HAP-1 (cell line): ENCODE measurements at places on chromosomes 1 and 21.

DNA sequence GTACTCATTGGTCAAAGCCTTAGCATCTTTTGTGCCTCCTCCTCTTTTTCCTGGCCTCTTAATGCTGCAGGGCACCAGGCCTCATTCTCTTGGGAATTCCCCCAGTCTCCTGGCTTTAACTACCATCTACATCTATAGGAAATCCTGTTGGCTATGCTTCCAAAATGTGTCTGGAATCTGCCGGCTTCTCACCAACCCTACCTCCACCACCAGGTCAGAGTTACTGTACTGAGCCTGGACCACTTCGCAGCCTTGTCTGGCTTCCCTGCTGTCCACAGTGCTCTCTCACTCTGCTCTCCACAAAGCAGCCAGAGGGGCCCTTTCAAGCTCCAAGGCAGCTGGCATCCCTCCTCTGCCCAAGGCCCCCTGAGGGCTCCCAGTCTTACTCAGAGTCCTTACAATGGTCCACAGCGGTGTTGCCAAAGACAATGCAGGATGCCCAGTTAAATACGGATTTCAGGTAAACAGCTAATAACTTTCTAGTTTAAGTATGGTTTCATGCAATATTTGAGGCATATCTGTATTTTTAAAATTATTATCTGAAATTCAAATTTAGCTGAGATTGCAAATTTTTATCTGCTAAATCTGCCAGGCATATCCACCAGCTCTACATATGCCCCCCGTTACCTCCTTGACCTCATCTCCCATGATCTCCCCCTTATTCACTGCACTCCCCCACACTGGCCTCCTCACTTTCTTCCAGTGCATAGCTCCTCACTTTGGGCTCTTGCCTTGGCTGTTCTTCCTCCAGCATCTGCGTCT lies 34.5 kb upstream of the FAM163A start:
- no peak for DNase-seq

DNA sequence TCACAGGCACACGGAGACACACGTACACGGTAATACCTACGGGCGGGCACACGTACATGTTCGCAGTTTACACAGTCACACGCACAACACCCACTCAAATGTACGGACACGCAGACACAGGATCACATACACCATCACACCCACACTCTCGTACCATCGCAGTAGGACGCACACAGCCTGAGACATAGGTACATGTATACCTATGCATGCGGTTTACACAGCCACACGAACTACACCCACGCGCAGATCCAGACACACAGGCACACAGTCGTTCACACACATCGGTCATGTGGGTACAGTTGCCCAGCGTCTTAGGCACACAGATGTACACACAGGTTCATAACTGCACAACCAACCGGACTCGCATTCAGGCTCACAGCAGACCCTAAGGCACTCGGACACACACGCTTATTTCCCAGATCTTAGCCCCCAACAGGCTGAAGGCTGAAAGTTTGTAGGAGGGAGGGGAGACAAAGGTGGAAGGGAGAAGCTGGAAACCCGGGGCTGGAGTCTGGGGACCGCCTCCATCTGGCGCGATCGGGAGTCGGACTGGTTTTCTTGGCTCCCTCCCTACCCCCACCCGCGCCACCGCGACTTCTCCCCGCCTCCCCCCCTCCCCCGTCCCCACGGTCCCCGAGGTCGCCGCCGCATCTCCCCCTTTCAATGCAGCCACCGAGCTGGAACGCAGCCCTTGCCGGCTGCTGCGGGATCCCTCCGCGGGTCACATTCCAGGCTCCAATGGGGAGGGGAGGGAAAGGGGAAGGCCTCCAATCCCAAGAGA lies 51.9 kb upstream of the SYNC start:
- no peak for DNase-seq

GRCh38 chr1:113207019-113207418 lies 134.0 kb downstream of the LRIG2 start:
- DNase-seq = no peak

GRCh38 chr21:26281506-26281905 lies 110.9 kb upstream of the APP start:
- DNase-seq = no peak

DNA sequence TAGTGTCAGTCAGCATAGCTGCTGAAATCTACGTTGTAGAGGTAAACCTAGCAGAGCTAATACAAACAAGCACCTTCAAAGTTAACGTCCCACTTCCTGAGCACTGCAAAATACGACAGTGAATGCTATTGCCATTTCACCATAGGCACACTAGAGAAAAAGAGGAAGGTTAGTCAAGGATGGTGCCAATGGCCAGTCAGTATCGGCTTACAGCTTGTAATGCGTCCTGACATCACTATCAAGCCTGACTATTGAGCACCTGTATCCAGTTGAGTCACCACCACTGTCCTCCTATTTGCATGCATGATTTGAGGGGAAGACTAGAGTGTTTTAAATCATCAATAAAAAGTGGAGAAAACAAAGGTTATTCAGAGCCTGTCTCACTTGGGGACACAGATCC lies 34.4 kb downstream of the NUCKS1 start:
- no peak for DNase-seq

GRCh38 chr21:38228115-38228514 lies 28.7 kb upstream of the KCNJ15 start:
- DNase-seq = no peak

- DNase-seq = no peak
These were observed 30.1 kb downstream of the NCAM2 start for GRCh38 chr21:21028275-21028820.

- peak; percentile 68 for DNase-seq
These were observed 7.3 kb upstream of the GNL2 start for GRCh38 chr1:37602750-37603694.

DNA sequence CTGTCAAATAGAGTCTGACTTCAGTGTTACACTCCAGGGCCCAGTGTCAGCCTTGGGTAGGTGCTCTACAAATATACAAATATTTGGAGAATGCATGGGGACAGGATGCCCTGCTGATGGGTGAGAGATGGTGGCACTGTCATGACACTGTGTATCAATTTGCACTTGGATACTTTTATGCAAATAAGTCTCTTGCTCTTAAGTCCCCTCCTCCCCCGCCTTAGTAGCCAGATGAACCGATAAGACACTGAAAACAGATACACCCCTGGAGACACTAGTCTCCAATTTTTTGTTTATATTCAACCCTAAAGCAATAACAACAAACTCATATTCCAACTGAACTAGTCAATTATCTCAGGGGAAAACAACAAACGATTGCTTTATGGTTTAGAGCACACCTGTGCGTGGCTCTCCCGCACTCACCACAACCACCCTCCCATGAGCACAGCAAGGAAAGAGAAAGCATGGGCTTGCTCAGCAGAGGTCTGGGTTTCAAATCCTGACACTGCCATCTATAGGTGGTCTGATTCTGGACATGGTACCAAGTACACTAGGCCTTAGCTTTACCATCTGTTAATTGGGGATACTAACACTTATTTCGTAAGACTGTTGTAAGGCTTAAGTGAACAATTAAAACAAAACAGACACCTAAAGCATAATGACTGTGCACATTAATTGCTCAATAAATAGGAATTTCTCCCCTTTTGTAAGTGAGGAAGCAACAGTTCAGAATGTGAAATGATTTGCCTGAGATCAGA lies 50.3 kb downstream of the HIVEP3 start:
- DNase-seq = no peak

DNA sequence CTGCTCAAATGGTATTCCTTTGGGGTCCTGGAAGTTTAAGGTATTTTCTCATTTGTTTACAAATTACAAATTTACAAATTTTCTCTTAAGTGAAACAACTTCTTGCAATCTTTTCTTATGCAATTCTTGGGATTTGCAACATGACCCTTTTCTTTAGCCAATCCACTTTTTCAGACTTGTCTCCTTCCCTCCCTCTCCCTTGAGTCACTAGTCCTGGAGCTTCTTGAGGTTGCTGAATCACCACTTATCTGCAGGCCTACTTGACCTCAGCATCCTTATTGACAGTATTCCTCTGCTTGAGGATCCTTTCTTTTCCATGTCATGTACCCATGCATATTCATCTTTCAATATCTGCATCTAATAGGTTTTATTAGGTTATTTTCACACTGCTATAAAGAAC lies 302.8 kb upstream of the ADAMTS5 start:
- DNase-seq = no peak

GRCh38 chr1:182602935-182603645 lies 1.1 kb downstream of the RGS16 start:
- DNase-seq = no peak

DNA sequence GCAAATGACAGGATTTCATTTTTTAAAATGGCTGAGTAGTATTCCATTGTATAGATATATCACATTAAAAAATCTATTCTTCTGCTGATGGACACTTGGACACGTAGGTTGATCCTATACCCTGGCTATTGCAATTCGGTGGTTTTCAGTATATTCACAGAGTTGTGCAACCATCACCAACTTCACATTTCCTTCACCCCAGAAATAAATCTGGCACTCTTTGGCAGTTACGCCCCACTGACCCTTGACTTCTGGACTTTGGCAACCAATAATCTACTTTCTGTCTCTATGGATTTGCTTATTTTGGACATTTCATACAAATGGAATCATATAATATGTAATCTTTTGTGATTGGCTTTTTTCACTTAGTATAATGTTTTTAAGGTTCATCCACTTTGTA lies 35.9 kb downstream of the MAP3K7CL start:
- no peak for DNase-seq
